ENCODE measurements at places on chromosomes 11 and 22.

- no peak for DNase-seq
Observed at GRCh38 chr11:84437071-84437980, 1151.2 kb upstream of the CCDC90B start.

DNA sequence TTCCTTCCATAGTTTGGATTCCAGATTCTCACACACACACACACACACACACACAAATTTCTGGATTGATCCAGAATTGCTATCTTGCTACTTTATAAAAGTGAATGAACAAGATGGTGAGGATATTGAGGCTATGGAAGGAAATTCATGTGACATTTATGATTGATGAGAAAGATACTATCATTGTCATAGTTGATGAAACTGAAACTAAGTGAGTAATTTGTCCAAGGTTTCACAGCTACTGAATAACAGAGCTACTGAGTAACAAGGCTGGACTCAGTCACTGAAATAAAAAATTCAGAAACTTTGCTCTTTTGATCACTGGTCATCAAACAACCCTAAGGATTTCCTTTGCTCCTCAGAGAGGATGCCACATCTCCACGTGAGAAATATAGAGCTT lies 16.2 kb downstream of the OR5D16 start:
- DNase-seq = no peak

- no peak for DNase-seq
Observed at GRCh38 chr11:100105982-100106358, 581.1 kb upstream of the ARHGAP42 start.

- no peak for DNase-seq
Observed at GRCh38 chr11:13339195-13340153, 61.9 kb downstream of the BMAL1 start.

DNA sequence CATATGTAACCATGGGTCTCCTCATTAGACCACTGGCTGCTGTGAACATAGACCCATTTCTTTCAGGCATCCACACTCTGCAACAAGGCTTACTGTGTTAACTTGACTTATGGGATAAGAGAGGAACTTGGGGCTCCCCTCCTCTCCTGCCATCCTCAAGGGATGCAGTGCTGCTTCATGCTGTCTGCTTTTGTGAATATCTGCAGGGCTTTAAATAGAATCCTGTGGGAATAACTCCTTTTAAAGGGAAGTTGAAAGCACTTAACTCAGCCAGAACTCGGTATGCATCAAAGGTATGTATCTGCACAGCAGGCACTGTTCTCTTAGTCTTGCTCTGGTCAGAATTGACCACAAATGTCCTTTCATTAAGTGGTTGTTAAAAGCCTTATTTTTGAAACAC lies 222.5 kb upstream of the KIRREL3 start:
- no peak for DNase-seq

GRCh38 chr11:104198576-104198975 lies 34.6 kb upstream of the PDGFD start:
- no peak for DNase-seq

- DNase-seq = no peak
Observed at GRCh38 chr11:65471447-65471891, 27.4 kb upstream of the MALAT1 start.

DNA sequence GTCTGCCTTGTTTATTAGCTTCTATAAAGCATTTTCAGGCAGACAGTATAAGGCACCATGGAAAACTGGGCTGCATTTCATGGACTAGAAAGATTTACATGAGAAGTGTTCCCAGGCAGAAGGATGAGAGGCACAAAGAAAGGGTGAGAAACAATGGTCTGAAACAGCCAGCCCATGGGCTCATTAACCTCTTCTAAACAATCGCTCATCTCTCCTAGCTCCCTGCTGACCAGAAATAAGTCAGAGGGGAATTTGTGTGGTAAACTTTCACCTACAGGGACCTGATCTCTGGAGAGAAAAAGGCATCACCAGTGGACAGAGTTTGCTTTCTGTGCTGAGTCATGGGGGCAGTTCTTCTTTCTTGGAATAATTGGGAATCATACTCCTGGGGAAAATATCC lies 51.8 kb upstream of the KIRREL3 start:
- DNase-seq = no peak

GRCh38 chr22:46776876-46777608 lies 14.6 kb downstream of the TBC1D22A start:
- DNase-seq = no peak

DNA sequence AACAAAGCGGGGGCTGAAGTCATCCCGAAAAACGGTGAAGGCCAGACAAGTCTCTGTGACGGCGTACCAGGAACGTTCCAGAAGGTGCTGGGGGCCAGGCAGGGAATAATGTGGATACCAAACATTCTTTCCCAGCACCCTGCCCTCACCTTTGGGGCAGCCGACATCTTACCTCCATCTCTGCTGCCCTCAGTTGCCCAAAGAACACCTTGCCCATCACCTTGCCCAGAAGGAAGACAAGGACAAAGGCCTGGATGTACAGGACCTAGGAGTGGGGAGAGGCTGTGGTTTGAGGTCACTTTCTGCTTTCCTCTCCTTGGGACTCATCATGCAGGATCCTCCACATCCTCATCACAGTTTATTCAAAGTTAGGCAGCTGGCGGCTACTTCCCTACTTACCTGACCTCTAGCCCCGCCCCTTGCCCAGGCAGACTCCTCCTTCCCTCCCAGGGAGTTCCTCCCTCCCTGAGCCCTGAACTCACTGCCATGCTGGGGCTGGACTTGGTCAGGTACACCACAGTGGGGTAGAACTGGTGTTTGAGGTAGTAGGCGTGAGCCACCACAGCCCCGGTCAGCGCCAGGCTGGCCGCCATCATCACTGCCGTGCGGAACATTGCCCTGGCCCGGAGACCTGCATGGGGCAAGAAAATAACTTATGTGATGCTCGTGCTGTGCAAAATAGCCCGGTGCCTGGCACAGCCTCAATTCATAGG lies 1.2 kb downstream of the SYVN1 start:
- DNase-seq = peak; percentile 60

DNA sequence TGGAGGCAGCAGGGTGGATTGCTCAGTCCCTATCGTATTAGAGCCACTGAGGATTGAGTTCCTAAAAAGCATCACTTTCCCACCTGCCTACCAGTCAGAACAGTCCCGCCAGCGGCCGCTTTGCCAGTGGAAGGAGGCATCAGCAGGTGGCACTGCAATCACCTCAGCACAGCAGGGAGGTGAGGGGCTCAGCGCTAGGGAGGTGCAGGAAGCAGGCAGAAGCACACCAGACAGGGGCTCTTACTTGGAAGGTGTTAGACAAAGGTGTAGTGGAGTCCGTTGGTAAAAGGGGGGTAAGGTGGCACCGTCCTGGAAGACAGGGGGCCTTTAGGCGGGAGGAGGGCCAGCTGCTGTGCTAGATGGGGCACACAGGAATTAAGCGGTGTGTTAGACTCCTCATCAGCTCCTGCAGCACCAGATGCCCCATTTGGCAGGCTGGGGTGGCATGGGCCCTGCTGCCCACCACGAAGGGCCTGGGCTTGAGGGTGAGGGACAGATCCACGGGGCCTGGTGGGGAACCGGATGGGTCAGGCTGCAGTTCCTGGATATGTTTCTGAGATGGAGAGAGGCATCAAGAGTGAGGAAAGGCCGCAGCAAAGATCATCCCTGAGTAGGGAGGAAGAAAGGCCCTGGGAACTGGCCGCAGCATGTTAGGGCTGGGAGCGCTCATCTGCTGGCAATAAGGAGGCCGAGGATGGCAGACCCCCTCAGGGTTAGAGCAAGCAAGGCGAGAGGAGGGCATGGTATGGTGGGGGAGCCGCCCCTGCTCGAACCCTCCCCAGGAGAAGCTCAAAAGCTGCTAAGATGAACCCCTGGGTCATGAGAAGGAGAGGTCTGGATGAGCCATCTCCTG lies 42.5 kb downstream of the C11orf58 start:
- no peak for DNase-seq

GRCh38 chr11:75663808-75664207 lies 5.0 kb downstream of the MAP6 start:
- DNase-seq = no peak

DNA sequence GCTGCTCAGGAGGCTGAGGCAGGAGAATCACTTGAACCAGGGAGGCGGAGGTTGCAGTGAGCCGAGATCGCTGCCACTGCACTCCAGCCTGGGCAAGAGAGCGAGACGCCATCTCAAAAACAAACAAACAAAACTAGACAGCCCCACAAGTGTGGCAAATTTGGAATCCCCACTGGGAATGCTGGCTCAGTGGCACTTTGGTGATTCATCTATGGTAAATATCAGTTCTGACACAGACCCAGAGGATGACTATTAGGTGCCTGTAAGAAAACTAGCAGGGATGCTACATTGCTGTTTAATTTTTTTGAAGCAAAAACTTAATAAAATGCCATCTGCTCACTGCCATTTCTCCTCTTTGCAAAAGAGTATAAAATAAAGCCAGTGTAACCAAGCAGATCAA lies 107.9 kb downstream of the NAT10 start:
- DNase-seq = no peak

DNA sequence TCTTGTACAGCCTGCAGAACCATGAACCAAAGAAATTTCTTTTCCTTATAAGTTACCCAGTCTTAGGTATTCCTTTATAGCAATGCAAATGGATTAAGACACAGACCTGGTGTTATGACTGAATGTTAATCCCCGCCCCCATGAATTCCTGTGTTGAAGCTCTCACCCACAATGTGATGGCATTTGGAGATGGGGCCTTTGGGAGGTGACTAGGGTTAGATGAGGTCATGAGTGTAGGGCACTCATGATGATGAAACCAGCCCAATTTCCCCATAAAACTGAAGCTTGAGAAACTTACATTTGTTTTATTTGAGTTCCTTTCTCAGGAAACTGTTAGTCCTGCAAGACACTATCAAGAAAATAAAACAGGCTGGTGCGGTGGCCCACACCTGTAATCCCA lies 115.8 kb upstream of the THY1 start:
- no peak for DNase-seq

GRCh38 chr22:39776295-39777009 lies 117.1 kb downstream of the ENTHD1 start:
- DNase-seq = no peak

DNA sequence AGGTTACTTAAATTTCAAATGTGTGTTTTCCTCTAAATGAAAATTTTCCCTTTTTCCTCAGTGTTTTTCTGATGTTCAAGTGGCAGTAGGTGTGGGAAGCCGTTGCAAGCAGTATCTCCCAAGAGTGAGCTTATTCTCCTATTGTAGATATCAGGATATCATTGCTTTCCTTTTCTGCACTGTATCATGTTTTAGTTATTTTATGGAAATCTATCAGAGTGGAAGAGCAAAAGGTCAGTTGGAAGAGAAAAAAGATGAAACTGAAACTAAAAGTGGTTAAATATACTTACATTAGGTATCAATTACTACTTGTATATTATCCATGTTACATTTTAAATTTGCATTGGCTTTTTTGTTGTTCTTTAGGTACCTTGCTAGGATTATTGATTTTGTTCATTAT lies 57.0 kb downstream of the PDE3B start:
- DNase-seq = no peak

GRCh38 chr11:75722669-75723042 lies 5.0 kb downstream of the MOGAT2 start:
- DNase-seq = no peak

- no peak for DNase-seq
Observed at GRCh38 chr11:79510960-79511359, 70.1 kb upstream of the TENM4 start.

DNA sequence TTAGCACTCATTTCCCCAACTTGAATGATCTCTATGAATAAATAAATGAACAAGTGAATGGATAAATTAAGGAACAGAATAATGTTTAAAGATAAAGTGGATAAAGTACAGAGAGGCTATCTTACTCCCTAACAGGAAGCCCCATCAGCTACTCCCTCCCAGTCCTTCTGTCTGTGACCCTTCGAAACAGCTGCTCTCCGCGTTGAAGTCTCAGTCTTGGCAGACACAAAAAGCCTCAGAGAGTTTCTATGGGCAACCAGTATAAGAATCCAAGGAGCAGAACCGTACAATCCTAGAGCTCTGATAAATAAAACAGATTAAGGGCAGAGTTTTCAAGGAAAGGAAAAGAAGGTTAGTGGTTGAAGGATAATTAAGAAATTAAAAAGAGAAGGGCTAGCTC lies 35.0 kb downstream of the GUCY1A2 start:
- no peak for DNase-seq

- DNase-seq = no peak
Observed at GRCh38 chr22:42768385-42769035, 47.8 kb upstream of the A4GALT start.

- no peak for DNase-seq
Observed at GRCh38 chr22:32950366-32950765, 107.8 kb downstream of the SYN3 start.

DNA sequence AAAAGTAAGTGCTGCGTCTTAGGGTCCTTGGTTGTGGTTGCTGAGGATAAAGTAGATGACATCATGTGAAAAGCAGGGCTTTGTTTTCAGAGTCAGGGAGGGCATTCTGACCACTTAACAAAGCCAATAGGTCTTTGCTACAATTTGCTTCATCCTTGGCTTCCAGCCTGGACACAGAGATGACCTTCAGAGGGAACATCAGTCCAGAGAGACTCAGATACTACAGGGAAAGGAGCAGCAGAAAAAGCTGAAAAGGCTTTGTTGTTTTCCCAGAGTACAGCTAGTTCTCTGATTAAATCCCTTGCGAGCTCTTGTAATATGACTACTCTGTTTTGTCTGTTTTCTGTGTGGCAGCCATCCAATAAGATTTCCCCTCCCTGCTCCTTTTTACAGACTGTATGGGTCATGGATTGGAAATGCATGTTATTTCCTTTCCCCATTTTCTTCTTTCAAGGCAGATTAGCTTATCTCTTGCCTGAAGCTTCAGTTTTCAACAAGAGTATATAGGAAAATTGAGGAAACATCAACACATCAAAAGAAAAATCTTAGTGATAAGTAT lies 31.9 kb downstream of the ATG13 start:
- no peak for DNase-seq

DNA sequence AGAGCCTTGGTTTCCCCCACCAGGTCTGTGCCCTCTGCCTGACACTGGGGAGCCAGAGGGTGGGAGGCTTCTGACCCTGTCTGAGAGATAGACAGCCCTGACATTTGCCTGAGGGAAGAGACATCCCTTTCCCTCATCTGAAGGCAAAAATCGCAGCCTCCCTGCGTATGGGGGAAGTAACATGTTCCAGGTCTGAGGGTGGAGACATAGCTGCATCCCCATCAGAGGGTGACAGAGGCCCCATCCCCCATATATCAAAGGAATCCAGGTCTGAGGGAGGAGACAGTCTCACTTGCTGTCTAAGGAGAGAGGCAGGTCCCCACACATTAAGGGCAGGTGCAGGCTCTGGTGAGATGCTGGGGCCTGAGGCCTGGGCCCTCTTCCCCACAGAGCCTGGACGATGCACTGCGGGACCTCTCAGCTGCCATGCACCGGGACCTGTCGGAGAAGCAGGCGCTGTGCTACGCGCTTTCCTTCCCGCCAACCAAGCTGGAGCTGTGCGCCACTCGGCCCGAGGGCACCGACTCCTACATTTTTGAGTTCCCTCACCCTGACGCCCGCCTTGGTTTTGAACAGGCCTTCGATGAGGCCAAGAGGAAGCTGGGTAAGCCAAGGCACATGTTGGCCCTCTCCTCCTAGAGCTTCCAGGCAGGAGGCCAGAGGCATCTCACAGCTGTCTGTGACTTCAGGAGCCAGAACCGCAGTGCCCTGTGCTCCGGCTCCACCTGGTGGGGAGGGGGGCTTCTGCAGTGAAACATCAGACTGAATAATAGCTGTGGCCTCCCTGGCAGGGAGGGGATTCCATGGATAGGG lies 16.1 kb upstream of the RELT start:
- peak; percentile 12 for DNase-seq

Data from activated T-cell treated with anti-CD3 and anti-CD28 coated beads for 48 hours (primary cell).